ENCODE measurements at places on chromosomes 12 and 14.

GRCh38 chr12:57846285-57846576, 298 bp downstream of the CTDSP2 start:
- DNase-seq: no peak

DNA sequence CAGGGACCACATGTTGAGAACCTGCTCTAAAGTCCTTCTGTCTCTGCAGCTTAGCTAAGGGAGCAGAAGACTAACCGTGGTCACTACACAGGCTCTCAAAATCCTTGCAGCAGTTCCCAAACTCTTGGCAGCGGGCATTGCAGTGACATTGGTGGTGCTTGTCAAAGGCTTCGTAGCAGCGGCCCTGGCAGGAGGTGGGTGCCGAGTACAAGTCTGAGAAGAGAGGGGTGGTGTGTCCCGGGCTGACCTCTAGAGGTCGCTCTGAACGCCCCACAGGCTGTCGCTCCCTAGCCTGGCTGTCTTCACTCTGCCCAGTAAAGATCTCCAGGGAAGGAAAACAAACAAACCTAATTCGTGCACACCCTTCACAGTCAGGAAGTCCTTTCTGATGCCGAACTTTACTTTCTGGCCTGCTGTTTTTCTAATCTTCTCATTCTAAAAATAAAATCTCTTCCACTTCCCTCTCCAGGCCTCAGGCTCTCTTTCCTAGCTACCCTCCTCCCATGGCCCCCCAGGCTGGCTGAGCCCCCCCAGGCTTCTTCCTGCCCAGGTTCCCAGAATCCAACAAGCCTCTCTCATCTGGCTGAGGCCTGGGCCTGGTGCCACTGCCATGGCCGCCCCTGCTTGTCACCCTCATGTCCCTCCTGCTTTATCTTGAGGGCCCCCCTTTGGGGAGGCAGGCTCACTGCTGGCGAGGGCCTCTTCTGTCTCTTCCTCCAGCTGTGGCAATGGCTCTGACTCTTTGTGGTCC, 7.7 kb downstream of the ENDOU start:
- DNase-seq: no peak

DNA sequence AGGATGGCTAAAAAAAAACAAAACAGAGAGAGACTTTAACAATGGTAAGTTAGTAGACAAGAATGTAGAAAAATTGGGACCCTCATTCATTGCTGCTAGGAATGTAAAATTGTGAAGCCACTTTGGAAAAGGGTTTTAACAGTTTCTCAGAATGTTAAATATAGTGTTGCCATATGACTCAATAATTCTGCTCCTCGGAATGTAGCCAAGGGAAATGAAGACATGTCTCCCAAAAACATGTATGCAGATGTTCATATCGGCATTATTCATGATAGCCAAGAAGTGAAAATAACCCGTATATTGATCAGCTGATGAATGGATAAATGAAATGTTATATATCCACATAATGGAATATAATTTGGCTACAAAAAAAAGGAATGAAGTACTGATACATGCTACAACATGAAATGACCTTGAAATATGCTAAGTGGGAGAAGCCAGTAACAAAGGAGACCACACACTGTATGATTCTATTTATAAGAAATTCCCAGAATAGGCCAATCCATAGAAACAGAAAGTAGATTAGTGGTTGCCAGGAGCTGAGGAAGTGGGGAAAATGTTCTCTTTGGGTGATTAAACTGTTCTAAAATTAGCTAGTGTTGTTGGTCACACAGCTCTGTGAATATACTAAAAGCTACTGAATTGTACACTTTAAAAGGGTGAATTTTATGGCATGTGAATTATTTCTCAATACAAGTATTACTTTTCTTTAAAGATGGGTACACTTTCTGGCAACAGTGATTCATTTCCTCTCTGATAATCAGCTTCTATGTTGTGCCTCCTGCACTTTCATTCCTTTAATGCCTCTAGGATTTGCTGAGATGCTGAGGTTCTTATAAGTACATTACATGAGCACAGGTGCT, 132.5 kb downstream of the DAAM1 start:
- DNase-seq: no peak

GRCh38 chr12:116969615-116970585, 59.1 kb downstream of the FBXW8 start:
- no peak for DNase-seq

DNA sequence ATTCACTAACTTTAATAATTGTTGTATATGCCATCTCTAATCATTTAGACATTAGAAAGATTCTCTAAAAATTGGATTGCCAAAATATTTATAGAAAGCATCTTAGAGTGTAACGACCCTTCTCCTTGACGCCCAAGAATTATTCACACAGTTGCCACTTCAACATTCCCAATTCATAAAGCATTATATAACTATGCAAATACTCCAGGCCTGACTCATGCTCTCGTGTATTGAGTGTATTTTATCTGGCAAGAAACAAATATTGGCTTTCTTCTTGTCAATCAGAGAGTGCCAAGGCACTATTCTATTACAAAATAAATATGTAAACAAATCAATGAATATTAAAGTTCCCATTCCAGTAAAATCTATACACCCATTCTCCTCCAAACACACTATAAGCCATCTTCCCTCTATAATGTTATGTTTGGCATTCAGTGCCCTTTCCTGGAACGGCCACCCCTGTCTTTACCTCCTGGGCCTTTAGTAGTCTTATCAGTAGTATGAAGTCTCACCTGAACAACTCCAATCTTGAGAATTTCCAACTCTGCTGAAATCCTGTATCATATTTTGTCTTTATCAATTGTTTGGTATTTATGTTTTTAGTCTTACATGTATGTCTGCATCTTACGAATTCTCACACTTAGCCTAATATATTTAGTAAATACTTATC, 182.6 kb downstream of the PIK3C2G start:
- no peak for DNase-seq

- DNase-seq: no peak
Measured at GRCh38 chr12:132099739-132100138, 44.4 kb downstream of the DDX51 start.

GRCh38 chr14:54088271-54088670, 131.6 kb upstream of the BMP4 start:
- no peak for DNase-seq

GRCh38 chr14:21258889-21259787, 10.1 kb downstream of the HNRNPC start:
- DNase-seq: no peak

GRCh38 chr12:107111314-107111713, 18.0 kb upstream of the CRY1 start:
- no peak for DNase-seq

GRCh38 chr12:1305063-1305434, 289.3 kb downstream of the FBXL14 start:
- no peak for DNase-seq

- DNase-seq: no peak
Measured at GRCh38 chr14:97539884-97540283, 742.7 kb downstream of the VRK1 start.

GRCh38 chr14:31435276-31435675, 14.9 kb upstream of the HEATR5A start:
- no peak for DNase-seq

- no peak for DNase-seq
Measured at GRCh38 chr12:113448873-113449272, 22.8 kb downstream of the LHX5 start.

GRCh38 chr12:130337488-130338303, at the start of gene PIWIL1:
PIWIL1 (plus strand) TSS chr12:130337887; CDS start chr12:130342592, 4,705 bp downstream.
- no peak for DNase-seq

- DNase-seq: no peak
Measured at GRCh38 chr14:32785585-32785984, 153.1 kb upstream of the NPAS3 start.

DNA sequence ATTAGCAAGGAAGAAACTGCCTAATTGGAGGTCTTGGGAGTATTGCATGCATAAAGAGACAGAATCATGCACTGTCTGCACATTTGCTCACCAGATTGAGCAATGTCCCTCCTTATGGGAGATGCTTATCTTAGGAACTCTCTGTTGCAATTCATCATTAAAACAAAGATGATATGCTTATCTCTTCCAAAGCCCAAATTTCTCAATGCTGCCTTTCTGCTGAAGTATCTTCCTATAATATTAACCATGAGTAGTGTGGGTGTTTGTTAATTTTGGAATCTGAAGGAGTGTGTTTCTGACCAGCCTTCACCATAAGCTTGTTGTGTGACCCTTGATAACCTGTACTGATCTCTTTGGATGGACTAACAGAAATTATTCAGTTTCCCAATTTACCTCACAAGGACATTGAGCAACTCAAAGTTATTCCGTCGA, 1257.6 kb upstream of the FLRT2 start:
- no peak for DNase-seq
